ENCODE measurements at places on chromosomes 4 and X.

GRCh38 chrX:112012360-112012759 is 70.2 kb downstream of the TRPC5 start:
- DNase-seq: no peak

GRCh38 chr4:38489011-38489861 is 174.8 kb upstream of the KLF3 start:
- DNase-seq: no peak

DNA sequence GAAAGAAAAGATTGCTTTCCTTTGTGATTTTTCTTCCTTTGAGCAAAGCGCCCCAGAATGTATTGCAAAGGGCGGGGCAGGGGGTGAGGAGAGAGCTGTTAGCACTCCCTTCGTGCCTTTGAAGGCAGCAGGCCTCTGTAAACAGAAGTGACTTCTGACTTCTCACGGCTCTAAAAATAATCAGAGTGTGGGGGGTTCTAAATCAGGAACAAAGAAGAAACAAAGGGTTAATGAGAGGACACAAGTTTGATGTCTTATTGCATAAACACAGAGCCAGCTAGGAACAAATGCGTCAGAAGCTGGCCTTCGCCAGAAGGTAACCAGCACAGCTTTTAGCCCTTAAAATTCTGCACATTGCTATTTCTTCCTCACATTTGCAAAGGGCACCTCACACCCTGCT is 626.2 kb downstream of the MID1IP1 start:
- no peak for DNase-seq

DNA sequence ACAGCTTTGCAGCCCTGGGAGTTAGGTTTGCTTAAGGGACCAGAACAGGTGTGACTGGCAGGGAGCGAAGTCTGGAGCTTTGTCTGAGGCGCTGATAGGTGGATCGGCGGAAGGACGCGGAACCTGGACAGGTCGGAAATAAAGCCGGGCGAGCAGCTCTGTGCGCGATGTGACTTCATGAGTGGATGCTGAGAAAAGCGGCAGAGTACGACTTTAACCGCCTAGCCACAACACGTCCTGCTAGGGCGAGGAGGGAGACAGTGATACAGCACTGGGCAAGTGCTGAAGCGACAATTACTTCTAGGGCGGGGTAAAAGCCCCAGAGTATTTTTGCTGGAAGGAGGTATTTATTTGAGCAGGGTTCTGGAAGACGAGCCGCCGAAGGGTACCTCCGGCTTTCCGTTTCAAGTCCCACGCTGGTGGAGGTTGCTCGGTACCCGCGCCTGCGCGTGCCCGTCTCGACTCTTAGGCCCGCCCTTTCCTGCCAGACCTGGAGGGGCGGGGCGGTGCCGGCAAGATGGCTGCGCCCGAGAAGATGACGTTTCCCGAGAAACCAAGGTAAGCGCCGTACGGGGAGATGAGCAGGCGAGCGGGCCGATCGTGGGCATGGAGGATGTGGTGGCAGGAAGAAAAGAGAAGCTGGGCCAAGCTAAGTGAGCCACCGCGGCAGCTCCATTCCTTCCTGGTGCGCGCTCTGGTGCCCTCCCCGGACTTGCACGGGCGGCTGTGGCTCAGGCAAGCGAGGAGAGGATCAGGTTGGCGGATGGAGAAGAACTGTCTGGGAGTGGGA is at the start of gene ZRSR2:
Gene ZRSR2 (plus strand): TSS at position 506 of the 790 bp plus-strand sequence. CDS start 12 bp downstream, at position 518.
- peak; percentile 75 for DNase-seq

GRCh38 chrX:13900351-13900750 is 83.5 kb upstream of the GPM6B start:
- DNase-seq: no peak

GRCh38 chr4:52822583-52822971 is 39.5 kb upstream of the RASL11B start:
- DNase-seq: no peak

GRCh38 chrX:70453024-70453618 is 8.5 kb downstream of the DLG3 start:
- no peak for DNase-seq

DNA sequence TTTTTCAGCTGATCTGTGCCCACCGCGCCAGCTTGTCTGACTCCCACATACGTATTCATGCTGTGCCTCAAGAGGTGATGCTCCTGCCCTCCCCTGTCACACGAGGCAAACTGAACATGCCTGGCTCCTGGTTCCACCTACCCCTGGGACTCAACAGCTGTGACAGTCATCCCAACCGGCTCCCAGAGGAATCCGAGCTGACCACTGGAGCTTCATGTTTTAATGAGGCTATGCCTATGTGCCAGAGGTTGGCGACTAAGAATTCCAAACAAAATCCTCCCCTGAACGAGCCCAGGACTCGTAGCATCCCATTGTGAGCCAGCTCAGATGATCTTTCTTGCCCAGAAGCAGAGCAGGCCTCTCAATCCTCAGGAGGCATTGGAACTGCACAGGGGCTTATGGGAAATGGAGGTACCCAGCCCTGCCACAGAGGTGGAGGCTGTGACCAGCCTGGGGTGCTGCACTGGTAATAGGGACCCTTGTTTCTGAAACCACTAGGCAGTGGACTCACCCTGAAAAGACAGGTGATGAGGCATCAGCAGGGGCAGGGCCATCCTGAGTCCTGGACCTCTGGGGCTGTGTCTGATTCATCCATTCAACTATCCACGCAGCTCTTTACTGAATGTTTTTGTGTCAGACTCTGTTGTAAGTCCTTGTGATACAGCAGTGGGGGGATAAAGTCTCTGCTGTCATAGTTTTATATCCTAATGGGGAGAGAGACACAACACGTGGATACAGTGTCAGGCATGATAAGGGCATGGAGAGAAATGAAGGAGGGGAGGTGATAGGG is 325.0 kb downstream of the EVC2 start:
- DNase-seq: no peak

DNA sequence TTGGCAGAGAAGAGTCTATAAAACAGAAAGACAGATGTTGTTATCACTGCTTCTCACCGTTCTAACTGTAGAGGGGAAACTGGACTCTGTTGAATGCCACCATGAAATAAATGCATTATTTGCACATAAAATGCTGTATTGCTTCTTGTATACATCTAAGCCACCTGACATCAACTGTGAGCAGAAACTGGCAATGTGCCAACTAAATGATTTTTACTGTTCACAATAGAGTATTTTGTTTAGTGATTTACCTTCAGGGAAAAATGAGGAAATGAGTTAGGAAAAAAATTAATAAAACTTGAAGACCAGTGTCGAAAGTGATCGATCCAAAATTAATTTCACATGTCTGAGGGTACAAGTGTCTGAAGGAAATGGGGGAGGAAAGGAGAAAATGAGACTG is 65.9 kb upstream of the TNIP3 start:
- DNase-seq: no peak

DNA sequence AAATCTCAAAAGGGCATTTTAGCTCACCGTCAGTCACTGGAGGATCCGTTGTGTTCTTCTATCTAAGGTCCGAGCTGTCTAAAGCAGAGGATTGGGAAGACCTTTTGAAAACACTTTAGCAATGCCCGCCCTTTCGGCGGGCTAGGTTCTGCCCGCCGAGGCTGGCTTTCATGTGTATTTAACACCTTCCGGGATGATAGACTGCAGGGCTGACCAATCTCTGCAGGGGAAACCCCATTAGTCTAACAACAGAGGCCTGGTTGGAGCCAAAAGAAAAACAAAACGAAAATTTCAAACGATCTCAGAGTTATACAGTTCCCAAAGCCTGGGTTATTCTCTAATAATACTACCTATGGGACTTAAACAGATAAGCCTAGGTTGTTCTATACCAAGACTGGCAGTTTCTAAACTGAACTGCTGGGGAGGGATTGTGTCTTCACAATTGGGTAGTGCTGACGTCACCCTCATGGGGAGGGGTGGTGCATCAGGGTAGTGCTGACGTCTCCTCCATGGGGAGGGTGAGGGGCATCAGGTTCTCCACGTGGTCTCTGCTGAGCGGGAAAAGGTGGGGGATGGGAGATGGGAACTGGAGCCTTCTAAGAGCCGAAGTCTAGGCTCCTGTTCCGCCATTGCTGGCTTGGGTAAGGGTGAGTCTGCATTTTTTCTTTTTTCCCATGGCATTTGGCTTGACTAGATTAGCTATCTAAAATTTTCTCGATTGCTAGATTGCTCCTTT is 14.8 kb upstream of the CUL4B start:
- no peak for DNase-seq

GRCh38 chr4:118883861-118884260 is 4.8 kb upstream of the SYNPO2 start:
- DNase-seq: no peak

DNA sequence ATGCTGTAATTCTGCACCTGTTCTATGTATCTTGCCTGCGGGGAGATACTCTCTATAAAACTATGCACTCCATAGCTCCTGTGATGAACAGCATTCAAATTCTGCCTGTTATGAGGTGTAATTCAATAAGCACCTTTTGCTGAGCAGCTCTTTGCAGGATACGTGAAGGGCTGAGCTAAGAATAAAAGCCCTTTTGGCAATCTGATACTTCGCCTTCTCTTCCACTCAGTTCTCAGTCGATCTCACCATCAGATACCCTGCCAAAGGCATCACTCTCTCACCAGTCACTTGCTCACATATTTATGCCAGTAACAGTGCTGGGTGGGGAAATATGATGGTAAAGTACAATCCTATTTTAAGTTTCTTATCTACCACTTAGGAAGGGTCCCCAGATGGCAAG is 67.2 kb downstream of the RPS3A start:
- DNase-seq: no peak

DNA sequence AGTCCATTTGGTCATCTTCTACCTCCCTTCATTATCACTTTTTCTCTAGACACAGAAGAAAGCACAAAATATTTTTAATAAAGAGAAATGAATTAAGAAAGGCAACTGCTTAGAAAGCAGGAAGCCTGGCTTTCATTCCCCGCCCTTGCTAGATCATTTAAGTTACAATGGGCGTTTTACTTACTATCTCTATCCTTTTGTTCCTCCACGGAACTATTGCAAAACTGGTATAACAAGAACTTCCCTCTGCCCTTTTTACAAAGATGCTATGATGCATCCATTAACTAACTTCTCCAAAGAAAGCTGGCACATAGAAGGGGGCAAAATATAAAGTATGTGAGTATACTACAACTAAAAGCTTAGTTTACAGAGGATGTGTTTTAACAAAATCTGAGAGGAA is 434.5 kb upstream of the FTHL17 start:
- DNase-seq: no peak

GRCh38 chr4:105996845-105997244 is 101.6 kb downstream of the NPNT start:
- DNase-seq: no peak

GRCh38 chrX:148755111-148755510 is 254.7 kb downstream of the AFF2 start:
- DNase-seq: no peak

DNA sequence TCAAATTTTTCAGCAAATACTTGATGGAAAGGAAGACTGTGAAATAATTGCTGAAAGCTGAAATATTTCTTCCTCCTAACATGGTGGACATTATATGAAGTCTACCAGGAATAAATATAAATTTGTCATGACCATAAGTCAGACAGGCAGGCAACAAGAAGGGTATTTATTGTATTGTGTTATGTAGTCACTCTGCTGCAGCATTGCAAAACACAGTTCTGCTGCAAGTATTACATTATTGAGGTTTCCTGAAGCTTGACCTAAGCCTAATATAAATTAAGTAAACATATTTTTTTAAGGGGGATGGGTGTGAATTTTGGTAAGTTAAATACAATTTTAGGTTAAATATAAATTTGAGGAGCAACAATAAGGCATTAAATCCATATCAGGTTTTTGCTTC is 60.2 kb upstream of the MAOA start:
- no peak for DNase-seq

- DNase-seq: no peak
Measured at GRCh38 chr4:19009881-19010280, 988.3 kb upstream of the LCORL start.

GRCh38 chr4:119894650-119895208 is 171.9 kb downstream of the MAD2L1 start:
- no peak for DNase-seq

DNA sequence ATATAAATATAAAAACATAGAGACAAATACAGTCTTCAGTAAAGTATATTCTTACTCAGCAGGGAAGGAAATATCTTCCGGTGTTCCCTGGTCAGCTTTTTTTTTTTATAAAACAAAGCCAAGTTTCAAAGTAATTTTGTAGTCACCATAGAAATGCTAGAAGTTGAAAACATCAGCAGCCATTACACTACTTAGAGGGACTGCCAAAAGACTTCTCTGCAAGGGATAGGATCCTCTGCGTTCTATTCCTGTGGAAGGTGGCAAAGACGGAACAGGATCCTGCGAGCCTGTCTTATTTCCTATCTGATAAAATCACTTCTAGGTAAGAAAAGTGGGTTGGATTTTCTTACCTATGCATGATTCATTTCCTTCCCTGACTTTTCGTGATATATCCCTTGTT is 19.4 kb downstream of the CLDN22 start:
- DNase-seq: no peak

DNA sequence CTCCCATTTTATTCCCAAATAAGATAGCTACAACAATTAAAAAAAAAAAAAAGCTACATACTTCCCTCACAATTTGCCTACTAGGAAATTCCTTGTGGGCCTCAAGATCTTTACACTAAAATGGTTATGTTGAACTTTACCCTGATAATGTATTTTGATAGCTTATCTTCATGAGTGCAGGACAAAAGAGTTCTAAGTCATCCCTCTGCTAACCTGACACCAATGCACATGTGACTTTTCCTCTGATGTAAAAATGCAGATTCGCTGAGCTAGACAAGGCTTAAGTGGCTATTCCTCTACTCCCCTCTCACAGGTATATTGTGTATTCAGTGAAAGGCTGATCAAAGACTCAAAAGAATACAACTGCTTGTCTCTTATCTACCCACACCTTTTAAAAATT is 22.5 kb downstream of the ELF2 start:
- DNase-seq: no peak

GRCh38 chrX:154308108-154308946 is 12.7 kb downstream of the TKTL1 start:
- peak; percentile 53 for DNase-seq

DNA sequence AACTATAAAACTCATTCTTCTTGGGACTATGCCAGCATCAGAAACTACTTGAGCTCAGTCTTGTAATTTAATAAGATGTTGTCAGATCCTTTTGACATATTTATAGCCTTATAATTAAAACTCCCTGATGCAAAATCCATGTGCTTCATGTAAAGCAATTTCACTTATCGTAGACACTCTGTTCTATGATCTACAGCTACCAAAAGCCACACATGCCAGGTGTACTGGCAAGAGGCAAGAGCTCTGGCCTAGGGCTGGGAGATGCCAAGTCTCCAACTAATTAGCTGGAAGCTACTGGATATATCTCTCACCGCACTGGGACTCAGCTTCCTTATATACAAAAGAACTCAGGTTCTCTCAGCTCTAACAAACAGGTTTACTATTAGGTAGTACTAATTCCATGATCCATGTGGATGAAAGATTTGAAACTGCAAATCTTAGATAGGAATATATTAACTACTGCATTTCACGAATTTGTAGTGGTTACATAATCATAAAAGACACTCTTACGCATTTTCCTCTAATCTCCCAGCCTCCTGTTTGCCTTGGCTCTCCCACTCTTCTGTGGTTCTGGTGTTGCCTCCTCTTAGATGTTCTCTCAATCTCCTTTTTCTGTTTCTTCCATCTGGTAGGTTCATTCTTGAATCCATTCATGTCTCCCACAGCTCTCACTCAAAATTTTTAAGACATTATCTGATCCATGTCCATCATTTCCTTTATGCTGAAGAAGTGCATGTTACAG is 103.0 kb downstream of the HHIP start:
- DNase-seq: no peak

All from A549 (cell line).